Aorta (tissue), 5 donors: ENCODE measurements at places on chromosomes 16 and 17. TPM values are rescaled to one million over a fixed set of nuclear protein-coding genes. Genes with fewer than 3 reads are reported as not detected.

Gene CAVIN1
- 569 TPM for total RNA-seq

DNA sequence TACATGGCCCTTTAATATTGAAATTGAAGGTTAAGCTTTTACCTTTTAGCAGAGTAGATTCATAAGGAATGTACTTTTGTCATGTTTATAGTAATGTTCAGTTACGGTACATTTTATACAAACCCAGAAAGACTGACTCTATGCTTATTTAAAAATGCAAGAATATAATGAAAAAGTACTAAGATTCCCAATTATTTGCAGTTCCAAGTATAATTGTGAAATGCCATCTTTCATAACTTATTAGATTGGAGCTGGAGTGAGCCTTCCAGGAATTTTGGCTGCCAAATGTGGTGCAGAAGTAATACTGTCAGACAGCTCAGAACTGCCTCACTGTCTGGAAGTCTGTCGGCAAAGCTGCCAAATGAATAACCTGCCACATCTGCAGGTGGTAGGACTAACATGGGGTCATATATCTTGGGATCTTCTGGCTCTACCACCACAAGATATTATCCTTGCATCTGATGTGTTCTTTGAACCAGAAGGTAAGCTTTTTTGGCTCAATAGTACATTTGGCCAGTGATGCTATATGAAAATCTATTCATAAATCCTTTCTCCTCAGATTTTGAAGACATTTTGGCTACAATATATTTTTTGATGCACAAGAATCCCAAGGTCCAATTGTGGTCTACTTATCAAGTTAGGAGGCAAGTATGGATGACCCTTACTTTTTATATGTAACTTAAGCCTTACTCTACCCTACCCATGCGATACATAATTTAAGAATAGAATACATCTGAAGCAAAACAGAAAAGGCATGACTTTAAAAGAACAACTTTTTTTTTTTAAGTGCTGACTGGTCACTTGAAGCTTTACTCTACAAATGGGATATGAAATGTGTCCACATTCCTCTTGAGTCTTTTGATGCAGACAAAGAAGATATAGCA lies 4.2 kb downstream of the SRSF2 start:
- peaks cover 4% of the 10 kb centered on the region for H3K36me3 ChIP-seq
- no peak overlapping the region for H3K27ac ChIP-seq
- no peak for DNase-seq

DNA sequence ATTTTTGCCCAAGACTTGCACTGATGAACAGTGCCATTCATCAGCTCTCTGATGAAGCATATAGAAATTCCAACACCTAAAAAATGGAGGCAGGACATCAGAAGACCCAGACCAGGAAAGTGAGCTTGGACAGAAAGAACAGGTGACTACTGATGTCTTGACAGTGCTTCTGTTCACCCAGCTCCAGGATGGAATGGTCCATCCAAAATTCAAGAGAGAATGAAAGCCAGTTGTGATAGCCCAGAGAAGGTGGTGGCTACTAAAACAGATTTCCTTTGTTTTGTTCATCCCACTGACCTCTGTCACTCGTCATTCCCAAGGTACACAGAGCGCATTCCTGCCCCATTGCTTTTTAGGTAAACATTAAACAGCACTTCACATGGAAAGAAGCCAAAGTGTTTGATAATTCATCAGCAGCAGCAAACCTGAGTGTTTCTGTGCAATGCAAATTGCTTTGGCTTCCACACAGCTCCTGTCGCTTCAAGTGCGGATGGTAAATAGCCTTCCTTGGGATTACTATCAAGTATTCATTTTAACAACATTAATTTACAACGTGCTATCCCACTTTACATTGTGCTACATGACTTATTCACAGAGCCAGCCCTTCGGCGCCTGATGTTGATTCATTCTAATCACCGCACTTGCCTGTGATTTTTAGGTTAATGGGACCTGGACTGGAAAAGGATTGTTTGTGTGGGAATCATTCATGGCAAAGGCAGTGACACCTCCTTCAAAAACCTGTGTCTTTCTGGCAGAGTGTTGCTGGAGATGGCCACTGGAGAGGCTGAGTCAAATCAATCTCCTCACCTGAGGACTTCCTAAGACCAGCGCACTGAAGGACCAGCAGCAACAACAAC lies 65.1 kb upstream of the TOX3 start:
- no peak overlapping the region for H3K27ac ChIP-seq
- no peaks in the 10 kb centered on the region for H3K4me1 ChIP-seq
- DNase-seq, result no peak
- H3K27me3 ChIP-seq, result no peaks in the 10 kb centered on the region
- no peak overlapping the region for H3K4me3 ChIP-seq
- no peaks in the 10 kb centered on the region for H3K36me3 ChIP-seq

DNA sequence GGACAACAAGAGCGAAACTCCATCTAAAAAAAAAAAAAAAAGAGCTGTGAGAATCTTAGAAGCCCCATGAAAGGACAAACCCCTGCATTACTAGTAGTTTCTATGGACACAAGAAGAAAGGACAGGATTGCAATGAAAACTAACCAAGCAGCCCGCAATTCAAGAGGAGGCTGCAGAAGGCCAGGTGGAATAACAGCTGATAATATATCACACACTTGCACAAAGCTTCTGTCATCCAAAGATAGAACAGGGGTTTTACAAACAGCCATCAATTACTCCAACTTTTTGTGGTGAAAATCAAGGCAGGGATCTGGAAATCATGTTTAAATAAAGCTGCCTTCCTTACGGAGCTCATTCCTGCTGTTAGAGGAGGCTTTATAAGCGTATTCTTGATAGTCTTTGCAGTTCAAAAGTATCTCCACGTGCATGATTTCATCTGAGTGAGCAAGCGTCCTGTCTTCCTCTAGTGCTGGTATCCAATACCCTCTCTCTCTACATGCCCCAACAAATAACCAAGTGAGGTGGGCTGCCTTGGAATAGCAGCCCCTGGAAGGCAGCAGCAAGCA lies 23.1 kb upstream of the TMEM94 start:
- H3K4me3 ChIP-seq, result no peak overlapping the region
- H3K4me1 ChIP-seq, result peaks cover 2% of the 10 kb centered on the region
- H3K27me3 ChIP-seq, result no peaks in the 10 kb centered on the region
- H3K27ac ChIP-seq, result no peak overlapping the region
- H3K36me3 ChIP-seq, result no peaks in the 10 kb centered on the region
- DNase-seq, result no peak

GRCh38 chr16:57020651-57021050 lies 31.3 kb downstream of the NLRC5 start:
- H3K4me1 ChIP-seq, result no peaks in the 10 kb centered on the region
- H3K4me3 ChIP-seq, result no peak overlapping the region
- H3K27ac ChIP-seq, result no peak overlapping the region

GRCh38 chr17:81544281-81544974 lies 7.7 kb downstream of the FAAP100 start:
- no peak for DNase-seq
- no peak overlapping the region for H3K27ac ChIP-seq
- no peaks in the 10 kb centered on the region for H3K4me1 ChIP-seq

- DNase-seq, result no peak
- no peaks in the 10 kb centered on the region for H3K27me3 ChIP-seq
- H3K4me1 ChIP-seq, result no peaks in the 10 kb centered on the region
- no peak overlapping the region for H3K4me3 ChIP-seq
- H3K36me3 ChIP-seq, result no peaks in the 10 kb centered on the region
Observed at GRCh38 chr17:9419932-9420453, 155.6 kb downstream of the STX8 start.

- no peak for DNase-seq
- H3K36me3 ChIP-seq, result no peaks in the 10 kb centered on the region
- no peaks in the 10 kb centered on the region for H3K27me3 ChIP-seq
- H3K4me1 ChIP-seq, result no peaks in the 10 kb centered on the region
- no peak overlapping the region for H3K27ac ChIP-seq
Observed at GRCh38 chr16:59121411-59122261, 387.5 kb upstream of the GOT2 start.

DNA sequence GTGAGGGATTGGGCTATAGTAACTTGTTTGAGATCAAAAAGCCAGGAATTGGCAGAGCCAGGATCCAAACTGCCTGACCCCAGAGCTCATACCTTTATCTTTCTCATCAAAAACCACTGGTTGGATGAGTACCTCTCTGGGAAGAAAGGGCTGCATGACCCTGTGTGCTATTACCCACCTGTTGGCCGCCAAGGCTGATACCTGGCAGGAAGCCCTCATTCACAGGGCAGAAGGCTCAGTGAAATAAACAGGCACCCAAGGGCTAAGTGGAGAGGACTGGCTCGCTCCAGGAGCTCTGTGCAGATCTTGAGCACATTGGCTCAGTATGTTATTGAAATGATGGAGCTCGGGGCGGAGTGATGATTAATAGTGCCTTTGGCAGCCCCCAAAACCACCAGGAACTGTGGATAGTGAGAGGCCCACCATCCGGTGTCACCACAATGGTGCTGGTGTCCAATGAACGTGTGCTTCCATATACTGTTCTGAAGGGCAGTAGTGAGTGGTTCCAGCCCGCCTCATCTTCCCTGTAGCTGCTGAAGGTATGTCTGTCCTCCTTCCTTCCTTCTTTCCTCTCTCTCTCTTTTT lies 197.6 kb downstream of the MSI2 start:
- H3K27me3 ChIP-seq, result no peaks in the 10 kb centered on the region
- DNase-seq, result no peak
- no peaks in the 10 kb centered on the region for H3K4me1 ChIP-seq
- no peak overlapping the region for H3K4me3 ChIP-seq

DNA sequence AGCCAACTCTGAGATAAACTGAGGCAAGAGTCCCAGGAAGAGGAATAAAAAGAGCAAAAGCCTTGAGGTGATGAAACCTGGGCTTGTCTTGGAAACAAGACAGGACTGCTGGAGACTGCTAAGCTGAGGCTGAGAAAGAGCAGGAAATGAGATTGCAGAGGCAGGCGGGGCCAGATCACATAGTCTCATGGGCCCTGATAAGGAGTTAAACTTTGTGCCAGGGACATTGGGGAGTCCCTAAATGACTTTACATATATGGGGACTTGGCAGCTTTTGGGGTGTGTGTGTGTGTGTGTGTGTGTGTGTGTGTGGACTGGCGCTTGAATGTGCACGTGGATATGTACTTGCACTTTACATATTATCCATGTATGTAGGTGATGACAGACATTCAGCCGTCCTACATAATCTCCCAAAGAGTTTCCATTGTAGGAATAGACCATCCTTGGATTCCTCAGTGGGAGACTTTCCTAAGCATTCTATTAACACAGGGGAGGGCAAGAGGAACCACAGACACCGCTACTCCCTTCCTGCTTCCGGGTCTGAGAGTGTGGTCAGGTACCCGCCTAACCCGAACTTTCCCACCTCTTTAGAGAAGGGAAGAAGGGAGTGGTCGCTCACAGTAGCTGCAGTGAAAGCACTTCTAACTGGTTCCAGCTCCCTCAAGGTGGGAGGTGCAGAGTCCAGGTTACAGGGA lies 123.1 kb downstream of the LYRM1 start:
- H3K27me3 ChIP-seq, result no peaks in the 10 kb centered on the region
- no peaks in the 10 kb centered on the region for H3K36me3 ChIP-seq
- H3K27ac ChIP-seq, result no peak overlapping the region
- no peak for DNase-seq
- H3K4me3 ChIP-seq, result no peak overlapping the region
